Activated CD4-positive, alpha-beta T cell treated with anti-CD3 and anti-CD28 coated beads for 36 hours (primary cell): ENCODE measurements at places on chromosomes 16 and 17. TPM values are rescaled to one million over a fixed set of nuclear protein-coding genes. Genes with fewer than 3 reads are reported as not detected.

Gene CPNE7
- 17.3 TPM for total RNA-seq

- DNase-seq, result peak; percentile 83
These were observed 36.8 kb downstream of the HS3ST3B1 start for GRCh38 chr17:14337596-14338079.

Gene CTRB2
- not detected for total RNA-seq

GRCh38 chr16:63005356-63005755, 969.1 kb upstream of the CDH8 start:
- DNase-seq, result no peak
